ENCODE measurements at places on chromosomes 4 and X. TPM values are rescaled to one million over a fixed set of nuclear protein-coding genes. Genes with fewer than 3 reads are reported as not detected.

TMPRSS11D gene
- not detected for total RNA-seq

STPG2 gene
- not detected for total RNA-seq

SERTM2 gene
- not detected for total RNA-seq

CXorf65 gene
- total RNA-seq: not detected

TSPAN7 gene
- total RNA-seq: 2.9 TPM

KLB gene
- total RNA-seq: 0.18 TPM

ADH1C gene
- not detected for total RNA-seq

TMEM154 gene
- 0.08 TPM for total RNA-seq

MAGEA1 gene
- not detected for total RNA-seq

SPANXA1 gene
- not detected for total RNA-seq

SH2D1A gene
- total RNA-seq: not detected

XG gene
- total RNA-seq: not detected

SLC25A43 gene
- 33.4 TPM for total RNA-seq

TAF1 gene
- total RNA-seq: 15.0 TPM

GIMD1 gene
- total RNA-seq: not detected

MAGEC3 gene
- not detected for total RNA-seq

ITIH6 gene
- total RNA-seq: not detected

L1CAM gene
- 23.1 TPM for total RNA-seq

ARX gene
- total RNA-seq: 0.29 TPM

PRSS48 gene
- not detected for total RNA-seq

DCAF8L2 gene
- total RNA-seq: not detected

MBNL3 gene
- total RNA-seq: not detected

CFAP99 gene
- 0.07 TPM for total RNA-seq

All from A549 treated with RU486 at 1 μM for 4 hours (cell line).